ENCODE measurements at places on chromosomes 12 and 14.

- no peak for DNase-seq
These were observed 423 bp downstream of the ALDH6A1 start for GRCh38 chr14:74083784-74084276.

GRCh38 chr12:28933864-28934527 is 215.1 kb upstream of the FAR2 start:
- no peak for DNase-seq

GRCh38 chr14:91912035-91912434 is 35.5 kb downstream of the FBLN5 start:
- DNase-seq: no peak

DNA sequence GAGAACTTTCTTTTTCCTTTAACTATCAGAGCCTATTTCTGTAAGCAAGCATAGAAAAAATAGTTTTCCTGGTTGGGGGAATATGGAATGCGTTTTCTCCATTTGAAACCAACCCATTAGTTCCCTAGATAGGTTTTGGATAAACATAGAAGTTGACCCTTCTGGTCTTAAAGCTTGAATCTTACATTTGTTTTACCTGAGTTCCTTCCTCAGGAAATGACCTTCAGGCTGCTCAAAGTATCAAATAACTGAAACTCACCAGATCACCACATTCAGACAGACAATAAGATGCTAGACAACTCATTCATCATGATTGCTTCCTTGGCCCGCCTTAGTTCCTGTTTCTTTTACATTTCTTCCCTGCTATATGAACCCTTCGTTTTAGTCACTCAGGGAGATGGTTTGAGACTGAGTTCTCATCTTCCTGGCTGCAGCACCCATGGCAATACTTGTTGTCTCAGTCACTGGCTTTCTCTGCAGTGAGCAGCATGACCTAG is 52.2 kb downstream of the LRP6 start:
- DNase-seq: no peak

- DNase-seq: no peak
These were observed 8.6 kb downstream of the TC2N start for GRCh38 chr14:91858536-91859275.

- DNase-seq: no peak
These were observed 18.0 kb downstream of the GALNT9 start for GRCh38 chr12:132311201-132311915.

GRCh38 chr14:91237219-91237618 is 7.3 kb downstream of the GPR68 start:
- DNase-seq: no peak

DNA sequence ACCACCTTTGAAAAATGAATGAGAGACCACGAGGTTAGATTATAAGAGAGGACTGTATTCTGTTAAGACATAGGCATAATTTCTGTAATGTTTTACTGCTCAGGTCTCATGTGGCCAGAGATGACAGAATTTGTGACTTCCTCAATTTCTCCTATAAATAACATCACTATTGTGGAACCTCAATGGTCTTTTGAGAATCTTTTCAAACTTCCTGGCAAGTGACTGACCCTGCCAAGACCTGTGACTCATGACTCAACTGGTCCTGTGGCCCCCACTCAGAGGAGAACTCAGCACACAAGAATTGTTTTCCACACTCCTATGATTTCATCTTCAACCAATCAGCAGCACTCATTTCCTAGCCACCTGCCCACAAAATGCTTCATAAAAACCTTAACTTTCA is 508.2 kb upstream of the ATP2B1 start:
- no peak for DNase-seq

GRCh38 chr14:100306101-100306997 is at the start of gene SLC25A29:
TSS of gene SLC25A29 (minus strand) at chr14:100306444. CDS start at chr14:100306232, 212 bp downstream.
- DNase-seq: peak; percentile 53

DNA sequence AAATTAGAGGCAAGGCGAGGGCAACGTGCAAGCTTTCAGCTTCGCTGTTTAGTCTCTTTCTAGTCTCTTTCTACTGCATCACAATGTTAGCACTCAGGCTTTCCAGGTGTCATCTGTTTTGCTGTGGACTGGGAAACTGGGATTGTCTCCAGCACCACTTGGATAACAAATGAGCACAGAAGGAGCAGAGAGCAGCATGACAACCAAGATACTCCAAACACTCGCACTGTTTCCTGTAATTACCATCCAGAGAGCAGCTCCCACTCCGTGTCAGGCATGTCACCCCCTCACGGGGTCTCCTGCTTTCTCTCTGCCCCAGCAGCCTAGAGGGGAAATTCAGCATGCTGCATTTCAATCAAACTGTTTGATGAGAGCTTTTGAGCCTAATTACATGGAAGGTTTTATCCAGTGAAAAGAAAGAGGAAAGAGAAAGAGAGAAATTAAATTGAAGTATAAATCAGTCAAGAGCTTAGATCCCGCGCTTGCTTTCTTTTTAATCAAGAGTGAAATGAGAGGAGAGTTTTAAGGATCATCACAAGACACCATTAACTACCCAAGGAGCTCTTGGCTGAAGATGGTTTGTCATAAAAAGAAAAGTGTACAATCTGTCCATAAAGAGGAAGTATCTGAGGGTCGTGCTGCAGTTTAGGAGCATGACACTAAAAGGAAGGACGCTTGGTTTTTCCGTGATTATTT is 917.7 kb downstream of the DIO2 start:
- DNase-seq: no peak

DNA sequence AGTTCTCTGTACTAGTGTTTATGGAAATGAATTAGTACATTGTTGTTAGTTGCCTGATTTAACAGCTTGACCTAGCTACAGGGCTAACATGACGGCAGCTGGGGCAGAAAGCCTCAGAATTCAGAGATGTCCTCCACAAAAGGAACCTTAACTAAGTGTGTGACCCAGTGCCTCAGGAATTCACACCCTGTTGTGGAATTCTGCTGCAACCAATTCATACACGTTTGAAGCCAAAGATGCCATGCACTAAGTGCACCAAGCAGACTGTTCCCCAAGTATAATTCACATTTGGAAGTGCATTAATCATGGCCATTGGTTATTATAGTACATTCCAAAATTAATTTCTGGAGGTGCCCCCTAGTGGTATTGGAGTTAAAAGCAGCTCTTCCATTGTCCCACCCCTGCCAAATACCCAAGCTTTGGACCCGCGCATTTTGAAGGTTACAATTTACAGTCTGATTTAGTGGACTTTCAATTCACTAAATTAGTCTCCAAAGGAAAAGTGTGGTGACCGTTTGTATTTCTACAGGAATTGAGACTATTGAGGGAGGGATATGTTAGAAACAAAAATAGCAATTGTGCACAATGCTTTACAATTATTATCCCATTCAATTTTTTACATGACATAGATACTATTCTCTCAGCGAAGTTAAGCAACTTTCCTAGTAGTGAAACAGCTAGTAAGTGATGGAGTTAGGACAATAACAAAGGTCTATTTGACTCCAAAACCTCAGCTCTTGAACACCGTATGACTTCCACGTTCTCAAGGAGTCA is 85.9 kb downstream of the PAX9 start:
- DNase-seq: no peak

GRCh38 chr12:59408431-59408830 is 187.4 kb upstream of the SLC16A7 start:
- DNase-seq: no peak

GRCh38 chr12:21478756-21479455 is 22.5 kb downstream of the RECQL start:
- no peak for DNase-seq

DNA sequence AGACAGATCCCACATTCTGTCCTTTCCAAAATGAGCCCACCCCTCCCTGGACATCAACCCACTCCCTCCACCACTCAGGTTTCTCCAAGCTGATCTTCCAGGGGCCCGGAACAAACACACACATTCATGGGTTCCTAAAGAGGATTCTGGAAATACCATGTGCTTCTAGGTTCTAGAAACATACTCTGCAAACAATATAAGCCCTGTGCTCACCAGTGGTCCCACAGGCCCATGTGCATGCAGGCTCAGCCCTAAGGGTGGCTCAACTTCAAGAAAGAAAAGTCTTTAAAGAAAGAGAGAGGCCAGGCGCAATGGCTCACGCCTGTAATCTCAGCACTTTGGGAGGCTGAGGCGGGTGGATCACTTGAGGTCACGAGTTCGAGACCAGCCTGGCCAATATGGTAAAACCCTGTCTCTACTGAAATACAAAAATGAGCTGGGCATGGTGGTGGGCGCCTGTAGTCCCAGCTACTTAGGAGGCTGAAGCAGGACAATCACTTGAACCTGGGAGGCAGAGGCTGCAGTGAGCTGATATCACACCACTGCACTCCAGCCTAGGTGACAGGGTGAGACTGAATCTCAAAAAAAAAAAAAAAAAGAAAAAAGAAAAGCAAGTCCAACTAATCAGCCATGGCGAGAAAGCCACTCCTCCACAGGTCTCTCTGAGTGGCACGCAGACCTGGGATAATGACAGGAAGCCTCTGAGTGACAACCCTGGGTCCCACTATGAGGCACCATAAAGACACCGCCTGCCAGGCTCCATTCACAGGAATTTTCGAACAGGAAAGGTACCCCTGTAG is 59.5 kb upstream of the PNMA1 start:
- no peak for DNase-seq

DNA sequence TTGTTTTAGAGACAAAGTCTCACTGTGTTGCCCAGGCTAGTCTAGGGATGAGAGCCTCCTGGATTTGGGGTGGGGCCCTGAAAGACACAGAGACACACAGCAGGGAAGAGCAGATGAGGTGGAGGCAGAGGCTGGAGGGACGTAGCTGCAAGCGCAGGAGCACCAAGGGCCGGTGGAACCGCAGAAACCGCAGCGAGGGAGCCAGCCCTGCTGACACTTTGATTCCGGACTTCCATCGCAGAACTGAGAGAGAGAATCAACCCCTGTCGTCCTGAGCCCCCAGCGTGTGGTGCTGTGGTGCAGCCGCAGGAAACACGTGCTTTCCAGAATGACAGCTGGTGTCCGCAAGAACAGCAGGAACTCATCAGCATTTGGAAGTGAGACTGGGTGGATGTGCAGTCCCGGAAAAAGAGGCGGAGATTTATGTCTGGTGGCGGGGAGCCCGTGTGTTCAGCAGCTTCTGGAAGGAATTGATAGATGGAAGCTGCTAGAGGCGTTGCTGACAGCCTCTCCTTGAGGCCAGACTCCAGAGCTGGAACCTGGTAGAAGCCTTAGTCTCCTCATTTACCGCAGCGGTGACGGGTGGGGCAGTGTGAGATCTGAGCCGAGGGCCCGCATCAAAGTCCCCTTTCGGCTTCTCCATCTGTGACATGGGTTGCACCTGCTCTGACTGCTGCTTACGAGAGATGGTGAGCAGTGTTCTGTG is 21.9 kb upstream of the KLC1 start:
- no peak for DNase-seq

- DNase-seq: no peak
These were observed 23.0 kb downstream of the ISCA2 start for GRCh38 chr14:74516451-74517160.
